ENCODE measurements at places on chromosomes 4 and X.

DNA sequence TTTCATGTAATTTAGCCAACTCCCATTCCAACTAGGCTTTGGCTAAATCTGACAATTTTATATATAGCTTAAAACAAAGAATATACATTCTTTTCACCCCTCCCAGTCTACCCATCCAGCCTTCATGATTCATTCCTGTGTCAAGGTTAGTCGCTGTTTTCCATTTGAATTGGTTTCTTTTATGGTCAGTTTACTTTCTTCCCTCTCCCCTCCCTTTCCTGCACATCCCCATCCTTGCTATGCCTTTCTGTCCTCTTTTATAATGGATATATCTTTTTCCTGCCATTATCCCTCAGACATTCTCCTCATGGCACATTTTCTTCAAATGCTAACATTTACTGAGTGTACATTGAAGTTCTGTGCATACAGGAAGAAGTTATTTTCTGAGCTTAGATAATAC, 4.7 kb downstream of the ZXDB start:
- no peak for DNase-seq

DNA sequence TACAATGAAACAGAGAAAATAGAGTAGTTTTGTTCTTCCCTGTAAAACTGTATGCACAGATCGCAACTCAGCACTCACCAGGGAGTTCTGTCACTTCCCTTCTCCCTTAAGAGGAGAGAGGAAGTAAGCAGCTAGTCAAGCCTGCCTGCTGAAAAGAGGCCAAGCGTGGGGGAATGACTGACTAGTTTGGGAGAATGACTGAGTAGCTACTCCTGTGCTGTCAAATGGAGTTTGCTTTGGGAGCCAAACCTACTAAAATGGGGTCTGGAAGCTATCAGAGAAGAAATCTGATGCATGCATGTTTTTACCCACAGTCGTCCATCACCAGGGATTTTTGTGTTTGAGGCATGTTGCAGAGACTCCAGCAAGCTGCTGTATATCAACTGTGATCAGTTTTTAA, 54.6 kb upstream of the LHFPL1 start:
- no peak for DNase-seq

DNA sequence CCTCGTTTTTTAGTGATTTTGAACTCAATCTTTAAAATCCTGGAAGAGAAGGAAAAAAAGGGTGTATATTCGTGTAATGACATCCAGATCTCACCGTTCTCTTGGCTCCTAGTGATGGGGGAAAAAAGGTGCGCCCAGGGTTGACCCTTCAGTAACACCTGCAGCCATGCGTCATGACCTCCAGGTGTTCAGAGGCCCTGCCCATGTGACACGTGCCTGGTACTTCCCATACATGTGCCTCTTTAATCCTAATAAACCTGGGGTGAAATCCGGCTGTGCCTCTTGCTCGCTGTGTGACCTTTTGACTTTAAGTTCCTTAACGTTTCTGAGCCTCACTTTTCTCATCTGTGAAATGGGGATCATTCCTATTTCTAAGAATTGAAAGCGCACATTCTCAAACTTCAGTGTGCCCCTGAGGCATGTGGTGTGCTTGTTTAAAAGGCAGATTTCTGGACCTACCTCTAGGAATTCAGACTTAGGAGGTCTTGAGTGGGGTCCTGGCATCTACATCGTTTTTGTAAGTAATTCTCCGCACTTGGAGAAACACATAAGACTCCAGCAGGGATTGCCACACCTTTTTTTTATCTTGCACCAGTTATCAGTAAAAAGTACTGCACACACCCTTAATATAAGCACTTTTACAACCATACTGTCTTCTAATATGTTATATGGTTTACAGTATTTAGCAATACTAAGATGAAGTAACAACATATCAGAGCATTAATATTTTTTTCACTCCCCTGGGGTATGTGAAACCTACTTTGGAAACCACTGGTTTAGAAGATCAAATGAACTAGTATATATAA, 90.1 kb downstream of the RELL1 start:
- no peak for DNase-seq

DNA sequence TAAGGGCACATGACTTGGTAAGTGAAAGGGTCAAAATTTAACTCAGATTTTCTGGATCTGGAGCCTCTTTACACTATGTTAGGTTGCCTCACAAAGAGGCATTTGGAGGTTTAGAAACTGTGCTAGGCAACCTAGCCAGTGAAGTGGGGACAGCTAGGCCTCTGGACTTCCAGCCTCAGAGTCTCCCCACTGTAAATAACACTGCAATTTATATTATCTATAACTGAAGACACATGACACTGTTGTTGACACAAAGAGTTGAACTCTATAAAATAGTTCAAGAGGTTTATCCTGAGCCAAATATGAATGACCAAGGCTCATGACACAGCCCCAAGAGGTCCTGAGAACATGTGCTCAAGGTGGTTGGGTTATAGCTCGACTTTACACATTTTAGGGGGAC, 74.9 kb upstream of the IQCM start:
- DNase-seq, result no peak

DNA sequence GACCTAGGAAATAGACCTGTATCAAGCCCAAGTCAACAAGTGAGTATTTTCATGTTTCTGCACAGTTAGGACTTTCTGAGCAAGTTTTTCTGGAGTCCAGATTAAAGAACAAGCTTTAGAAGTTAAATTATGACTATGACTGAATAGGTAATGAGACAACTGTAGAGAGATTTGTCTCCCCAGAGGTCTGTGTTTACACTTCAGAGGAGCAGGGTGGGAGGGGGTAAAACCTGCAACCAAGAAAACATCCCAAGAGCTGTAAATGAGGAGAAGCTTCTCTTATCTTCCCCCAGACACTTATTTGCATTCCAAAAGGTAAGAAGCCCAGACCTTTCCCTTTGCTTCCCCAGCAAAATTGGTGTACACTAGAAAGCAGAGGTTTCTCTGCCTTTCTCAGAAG, 22.1 kb upstream of the CEP135 start:
- no peak for DNase-seq

DNA sequence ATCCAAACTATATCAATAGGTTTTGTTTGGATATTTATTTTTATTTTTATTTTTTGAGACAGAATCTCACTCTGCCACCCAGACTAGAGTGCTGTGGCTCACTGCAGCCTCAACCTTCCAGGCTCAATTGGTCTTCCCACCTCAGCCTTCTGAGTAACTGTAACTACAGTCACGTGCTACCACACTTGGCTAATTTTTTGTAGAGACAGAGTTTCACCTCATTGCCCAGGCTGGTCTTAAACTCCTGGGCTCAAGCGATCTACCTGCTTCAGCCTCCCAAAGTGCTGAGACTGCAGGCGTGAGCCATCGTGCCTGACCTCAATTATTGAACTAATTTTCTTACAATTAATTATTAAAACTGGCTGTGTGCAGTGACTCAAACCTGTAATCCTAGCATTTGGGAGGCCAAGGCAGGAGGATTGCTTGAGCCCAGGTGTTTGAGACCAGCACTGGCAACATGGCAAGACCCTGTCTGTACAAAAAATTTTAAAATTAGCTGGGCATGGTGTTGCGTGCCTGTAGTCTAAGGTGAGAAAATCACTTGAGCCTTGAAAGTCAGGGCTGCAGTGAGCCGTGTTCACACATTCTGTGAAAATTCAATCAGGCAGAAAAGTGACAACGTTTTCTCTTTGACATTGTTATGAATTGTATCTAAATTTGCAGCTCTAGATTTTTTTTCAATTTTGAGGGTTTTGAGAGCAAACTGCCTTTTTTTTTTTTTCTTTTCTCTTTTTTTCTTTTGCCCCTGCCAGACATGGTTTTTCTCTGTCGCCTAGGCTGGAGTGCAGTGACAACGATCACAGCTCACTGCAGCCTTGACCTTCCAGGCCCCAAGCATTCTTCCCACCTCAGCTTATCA, 66.0 kb downstream of the UBE2K start:
- DNase-seq, result no peak

GRCh38 chr4:48503233-48504025, 13.4 kb downstream of the ZAR1 start:
- DNase-seq, result no peak

DNA sequence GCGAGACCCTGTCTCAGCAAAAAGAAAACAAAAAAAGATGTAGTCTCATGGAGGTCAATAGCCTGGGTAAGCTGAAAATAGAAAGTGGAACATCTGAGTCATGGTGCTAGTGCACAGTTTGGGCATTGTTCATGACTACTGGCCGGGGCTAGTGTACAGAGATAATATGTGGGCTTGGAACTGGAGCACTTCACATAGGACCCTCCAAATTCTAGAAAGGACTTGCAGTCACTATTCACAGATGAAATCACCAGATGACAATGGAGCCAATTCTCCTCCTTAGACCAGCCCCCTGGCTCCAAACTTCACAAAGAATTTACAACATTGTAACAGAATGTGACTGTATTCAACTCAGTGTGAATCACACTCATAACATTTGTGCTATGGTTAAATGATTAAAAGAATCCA, 367.8 kb upstream of the SLC7A11 start:
- DNase-seq, result peak; percentile 88

DNA sequence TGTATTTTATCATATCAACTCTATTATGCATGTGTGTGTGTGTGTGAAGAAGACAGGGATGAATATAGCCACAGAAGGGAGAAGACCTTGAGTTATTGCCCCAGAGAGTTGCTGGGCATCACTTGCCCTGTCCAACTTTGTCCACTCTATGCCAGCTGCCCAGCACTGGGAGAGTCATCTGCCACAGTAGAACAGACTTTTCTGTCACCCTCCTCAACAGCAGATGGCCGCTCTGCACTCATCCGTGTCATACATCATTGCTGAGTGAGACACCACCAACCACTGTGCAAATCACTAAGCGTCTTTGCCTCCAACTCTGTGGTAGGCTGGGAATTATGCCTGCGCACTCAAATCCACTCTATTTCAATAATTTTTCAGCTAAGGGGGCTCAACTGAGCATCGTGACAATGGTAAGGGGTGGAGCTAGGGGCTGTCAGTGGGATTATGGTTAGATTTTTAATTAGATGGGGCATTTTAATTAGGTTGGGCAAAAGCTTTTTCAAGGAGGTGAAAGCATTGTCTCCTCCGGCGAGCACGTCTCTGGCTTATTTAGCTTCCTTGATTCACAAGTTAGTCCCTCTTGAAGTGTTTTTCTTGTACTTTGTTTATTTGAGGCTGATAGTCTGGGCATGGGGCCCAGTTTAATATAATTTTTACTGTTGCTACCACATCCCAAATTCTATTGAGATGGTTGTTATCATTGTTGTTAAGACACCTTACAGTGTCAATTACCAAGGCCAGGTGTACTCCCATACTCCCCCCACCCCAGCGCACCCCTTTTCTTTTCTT, 100.1 kb upstream of the KLF3 start:
- DNase-seq, result peak; percentile 12

GRCh38 chrX:82556588-82556987, 951.5 kb upstream of the POU3F4 start:
- no peak for DNase-seq

DNA sequence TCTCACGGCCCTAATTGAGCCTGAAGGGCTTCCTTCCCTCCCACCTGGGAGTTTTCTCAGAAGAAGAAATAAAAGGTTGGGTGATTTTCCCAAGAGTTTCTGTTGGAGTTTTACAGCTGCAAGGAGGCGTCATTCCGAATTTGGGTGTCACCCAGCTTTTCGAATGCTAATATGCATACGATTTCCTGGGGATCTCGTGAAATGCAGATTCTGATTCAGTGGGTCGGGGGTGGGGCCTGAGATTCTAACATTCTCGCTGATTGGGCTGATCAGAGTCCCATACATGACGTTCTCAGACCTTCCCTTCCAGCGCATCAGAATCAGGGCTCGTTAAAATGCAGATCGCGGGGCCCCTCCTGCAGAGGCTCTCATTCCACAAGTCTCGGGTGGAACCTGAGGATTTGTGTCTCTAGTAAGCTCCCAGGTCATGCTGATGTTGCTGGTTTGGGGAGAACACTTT, 125.8 kb upstream of the STX18 start:
- no peak for DNase-seq

DNA sequence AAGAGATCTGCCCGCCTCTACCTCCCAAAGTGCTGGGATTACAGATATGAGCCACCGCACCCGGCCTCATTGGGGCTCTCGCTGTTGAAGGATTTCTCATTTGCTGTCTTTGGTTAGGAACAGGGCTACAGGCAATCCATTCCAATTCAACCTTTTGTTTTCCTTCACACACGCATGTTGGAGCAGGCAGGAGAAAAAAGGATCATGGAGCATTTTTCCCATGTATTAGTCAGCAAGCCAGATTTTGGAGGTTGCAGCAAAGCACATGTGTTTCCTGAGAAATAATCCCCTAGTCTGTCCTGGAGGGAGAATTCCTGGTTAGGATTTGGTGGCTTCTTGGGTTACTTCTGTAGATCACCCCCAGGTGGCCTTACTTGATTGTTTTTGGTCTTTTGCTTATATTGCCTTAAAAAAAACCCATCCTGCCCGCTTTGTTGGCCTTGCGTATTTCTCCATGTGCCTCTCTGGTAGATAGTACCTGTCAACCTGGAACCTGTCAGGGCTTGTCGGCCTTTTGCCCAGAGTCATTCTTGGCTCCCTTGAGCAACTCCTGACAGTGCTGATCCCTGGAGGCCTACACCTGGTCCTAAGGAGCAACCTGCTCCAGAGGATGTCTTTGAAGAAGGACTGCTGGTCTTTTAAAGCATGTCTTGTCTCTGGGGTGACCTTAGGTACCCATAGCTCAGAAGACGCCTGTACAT, 82.4 kb upstream of the CLCN4 start:
- no peak for DNase-seq

DNA sequence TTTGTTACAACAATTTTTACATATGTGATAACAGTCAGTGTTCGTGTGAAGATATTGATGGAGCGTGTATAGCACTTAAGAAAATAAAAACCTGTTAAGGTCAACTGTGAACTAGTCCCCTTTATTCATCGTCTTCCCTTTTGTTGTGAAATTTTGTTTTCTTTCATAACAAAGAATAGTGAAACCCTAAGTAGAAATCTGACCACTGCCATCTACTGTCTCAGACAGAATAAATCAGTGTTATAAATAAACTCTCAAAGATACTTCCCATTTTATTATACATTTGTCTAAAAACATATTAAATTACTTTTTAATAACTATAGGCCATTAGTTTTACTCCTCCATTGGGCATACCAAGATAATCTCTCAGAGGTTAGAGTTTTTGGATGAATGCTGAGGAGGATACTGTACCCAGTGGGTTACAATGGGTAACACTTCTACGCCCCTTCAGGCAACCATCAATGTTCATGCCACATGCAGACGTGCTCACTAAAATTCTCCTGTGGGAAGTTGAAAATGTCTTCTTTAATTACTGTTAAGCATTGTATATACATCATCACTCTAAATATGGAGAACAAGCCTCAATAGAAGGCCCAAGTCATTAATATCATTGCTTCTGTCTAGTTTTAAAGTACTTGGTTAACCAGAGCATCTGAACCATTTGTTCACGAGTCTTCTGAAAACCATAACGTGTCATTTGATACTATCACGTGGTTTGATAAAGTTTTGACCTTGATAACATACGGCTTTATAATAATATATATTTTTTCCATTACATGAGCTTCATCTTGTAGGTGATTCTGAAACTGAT, 171.2 kb downstream of the TMA16 start:
- DNase-seq, result no peak

- DNase-seq, result peak; percentile 0
These were observed 15.1 kb upstream of the UGT2B17 start for GRCh38 chr4:68591204-68591603.

GRCh38 chr4:20666012-20666860, 34.0 kb upstream of the PACRGL start:
- no peak for DNase-seq
